Activated CD4-positive, CD25-positive, alpha-beta regulatory T cell treated with anti-CD3 and anti-CD28 coated beads, Interleukin-2, amount 50 U/mL, for 72 hours (primary cell): ENCODE measurements at places on chromosomes 3 and 15.

DNA sequence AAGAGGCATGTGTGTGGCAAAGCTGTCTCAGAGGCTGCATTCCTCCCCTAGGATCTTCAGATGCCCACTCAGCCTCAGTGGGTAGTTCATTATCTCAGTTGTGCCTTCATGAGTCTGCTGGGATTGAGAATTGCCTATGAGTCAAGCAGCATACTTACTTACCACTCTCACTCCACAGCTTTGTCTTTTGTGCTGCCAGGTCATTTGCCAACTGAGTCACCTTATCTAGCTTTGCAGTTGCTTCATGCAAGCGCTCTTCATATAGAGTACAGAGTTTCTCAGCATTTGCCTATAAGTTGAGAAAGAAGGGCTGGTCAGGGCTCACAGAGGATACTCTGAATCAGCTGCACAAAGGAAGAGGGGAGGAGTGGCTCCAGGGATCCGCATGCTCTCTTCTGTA, 89.5 kb downstream of the MYH15 start:
- DNase-seq: no peak

DNA sequence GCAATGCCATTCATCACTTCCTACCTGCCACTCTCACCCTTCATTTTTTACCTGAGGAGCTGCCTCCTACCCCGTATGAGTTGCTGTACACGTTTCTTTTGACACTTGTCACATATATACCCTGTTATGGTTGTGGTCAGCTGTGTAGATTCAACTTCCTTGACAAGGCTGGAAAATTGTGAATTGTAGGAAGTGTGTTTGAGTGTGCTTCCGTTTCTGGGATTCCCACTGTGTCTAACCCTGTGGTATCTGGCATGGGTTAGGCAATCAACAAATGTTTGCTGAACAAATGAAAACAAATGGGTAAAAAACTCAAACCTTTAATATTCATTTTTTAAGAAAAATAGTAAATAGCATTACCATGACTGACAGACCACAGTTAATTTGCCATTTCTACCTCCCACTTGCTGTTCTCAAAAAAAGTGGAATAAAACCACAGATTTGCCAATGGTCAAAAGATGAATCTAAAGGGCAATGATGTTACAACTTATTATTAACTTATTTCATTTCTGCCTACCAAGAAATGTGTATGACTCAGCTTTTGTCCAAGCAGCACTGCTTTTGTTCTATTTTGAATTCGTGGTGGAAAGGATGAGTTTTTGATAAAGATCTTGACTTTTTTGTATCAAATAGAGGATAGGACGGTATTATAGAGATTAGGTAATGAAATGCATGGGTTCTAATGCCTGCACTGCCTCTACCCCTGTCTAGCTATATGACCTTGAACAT, 404.6 kb downstream of the LPP start:
- no peak for DNase-seq

DNA sequence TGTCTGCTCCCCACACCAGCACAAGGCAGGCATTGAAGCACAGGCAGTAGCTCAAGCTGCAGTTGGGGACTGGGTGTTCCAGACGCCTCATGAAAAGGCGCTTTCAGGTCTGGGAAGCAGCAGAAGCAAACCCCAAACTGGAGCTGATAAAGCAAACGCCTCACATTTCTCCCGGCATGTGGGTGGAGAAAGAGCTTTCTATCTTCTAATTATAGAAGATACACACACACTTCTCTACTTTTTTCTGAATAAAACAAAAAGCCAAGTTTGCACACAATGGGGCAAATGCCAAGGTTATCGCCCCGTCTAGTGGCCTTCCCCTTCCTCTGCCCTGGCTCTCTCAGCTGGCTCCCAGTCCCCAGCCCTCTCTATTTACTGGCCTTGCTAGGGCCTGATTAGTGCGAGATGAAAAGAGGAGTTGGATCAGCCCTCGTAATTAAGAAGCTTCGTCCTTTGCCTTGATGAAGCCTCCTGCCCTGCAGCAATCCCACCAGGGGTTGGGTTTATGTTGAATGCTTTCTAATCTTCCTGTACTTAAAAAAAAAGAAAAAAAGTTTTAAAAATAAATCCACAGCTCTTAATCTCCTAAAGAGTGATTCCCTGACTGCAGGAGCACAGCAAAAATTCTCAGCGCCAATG, 120.2 kb downstream of the MEGF11 start:
- DNase-seq: no peak

DNA sequence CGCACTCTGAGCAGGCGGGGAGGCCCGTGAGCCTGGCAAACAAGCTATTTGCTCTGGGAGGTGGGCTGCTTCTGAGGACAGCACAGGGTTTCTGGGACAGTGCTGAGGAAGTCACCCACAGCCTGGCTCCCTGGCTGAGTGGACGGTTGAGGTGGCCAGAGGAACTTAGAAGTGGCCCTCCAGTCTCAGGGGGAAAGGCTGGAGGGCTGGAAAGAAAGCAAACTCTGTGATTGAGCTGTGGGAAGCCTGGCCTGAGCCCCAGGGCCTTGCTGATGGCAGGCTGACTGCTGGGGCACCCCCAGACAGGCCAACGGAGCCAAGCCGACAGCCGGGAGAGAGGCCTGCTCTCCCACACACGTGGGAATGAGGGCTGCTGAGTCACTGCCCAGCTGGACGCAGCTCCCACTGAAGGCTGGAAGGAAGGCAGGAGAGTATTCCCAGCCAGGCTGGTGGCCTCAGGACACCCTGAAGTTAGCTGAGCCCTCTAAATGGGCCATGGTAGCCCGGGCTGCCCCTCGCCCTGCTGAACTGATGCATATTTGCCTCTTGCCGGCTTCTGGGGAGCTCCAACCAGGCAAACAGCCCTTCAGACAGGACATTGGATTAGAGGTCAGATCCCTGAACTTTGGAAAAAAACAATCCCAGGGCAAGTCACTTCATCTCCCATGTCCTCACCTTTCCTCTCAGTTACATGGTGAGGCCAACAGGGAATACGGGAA, 98.0 kb upstream of the TLE3 start:
- DNase-seq: no peak

GRCh38 chr15:79311901-79312553, 1.1 kb downstream of the TMED3 start:
- DNase-seq: no peak

- DNase-seq: no peak
These were observed 85.5 kb downstream of the WNT7A start for GRCh38 chr3:13794322-13794721.

DNA sequence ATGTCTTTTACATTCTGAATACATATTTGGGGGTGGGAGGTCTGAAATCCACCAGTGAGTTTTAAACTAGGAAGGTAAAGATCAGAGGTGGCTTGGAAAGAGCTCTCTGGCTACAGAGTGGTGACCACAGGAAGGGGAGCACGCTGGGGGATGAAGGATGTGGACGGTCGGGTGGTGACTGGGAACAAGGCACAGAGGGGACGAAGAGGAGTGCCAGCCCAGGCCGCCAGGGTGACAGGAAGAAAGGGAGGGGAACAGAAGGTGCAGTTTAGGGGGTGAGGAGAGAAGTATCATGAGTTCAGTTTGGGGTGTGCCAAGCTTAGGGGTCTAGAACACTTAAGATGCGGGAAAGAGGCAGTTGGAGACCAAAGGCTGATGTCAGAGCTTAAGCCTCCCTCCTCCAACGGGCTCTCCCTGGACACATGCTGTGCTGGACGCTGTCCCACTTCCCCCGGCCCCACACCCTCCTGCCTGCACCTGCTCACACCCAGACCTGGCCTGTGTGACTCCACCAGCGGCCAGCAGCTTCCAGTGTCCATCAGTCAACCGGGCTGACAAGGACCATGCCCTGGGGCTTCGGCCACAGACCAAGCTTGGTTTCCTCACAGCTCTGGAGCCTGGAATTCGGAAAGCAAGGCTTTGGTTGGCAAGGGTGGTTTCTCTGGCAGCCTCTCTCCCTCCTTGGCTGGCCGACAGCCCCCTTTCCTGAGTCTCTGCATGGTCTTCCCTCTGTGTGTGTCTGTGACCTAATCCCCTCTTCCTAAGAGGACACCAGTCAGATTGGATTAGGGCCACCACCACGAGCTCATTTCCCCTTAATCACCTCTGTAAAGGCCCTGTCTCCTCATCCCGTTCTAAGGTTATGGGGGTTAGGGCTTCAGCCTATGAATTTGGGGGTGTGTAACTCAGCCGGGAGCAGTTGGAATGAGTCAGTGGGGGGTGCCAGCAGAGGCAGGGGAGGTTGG, 120.4 kb upstream of the IQSEC1 start:
- no peak for DNase-seq

DNA sequence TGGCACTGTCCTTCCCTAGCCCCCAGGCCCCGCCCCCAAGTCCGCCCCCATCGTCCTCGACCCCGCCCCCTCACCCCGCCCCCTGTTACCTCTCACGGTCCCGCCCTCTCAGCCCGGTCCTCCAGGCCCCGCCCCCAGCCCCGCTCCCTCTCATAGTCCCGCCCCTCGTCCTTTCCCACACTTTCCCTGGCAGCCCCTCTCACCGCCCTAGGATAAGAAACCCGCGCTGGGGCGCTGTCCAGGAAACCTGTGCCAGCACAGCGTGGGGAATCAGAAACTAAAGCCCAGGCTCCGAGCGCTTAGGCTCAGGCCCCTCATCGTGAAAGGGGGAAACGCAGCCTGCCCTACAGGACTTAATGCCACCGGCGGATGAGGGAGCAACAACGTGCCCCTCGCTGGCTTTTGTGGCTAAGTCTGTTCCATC, 20.9 kb downstream of the TRPM1 start:
- peak; percentile 37 for DNase-seq

- DNase-seq: no peak
These were observed 59.6 kb downstream of the MAGI1 start for GRCh38 chr3:65979162-65979561.

DNA sequence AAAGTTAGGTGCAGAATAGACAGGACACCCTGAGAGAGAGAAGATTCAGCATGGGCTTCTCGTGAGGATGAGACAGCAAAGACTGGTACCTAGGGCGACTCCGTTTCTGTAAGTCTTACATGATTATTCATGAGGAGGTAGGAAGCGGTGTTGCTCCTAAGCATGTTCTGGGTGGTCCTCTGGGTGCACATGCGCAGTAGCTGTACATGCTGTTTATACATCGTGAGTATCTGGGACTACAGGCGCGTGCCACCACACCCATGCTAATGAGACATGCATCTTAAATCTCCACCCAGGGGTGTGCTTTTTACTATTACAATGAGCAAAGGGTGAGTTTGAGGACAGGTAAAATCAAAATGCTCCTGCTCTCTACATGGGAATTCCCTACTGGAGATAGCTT, 12.3 kb downstream of the ALPK3 start:
- DNase-seq: no peak

DNA sequence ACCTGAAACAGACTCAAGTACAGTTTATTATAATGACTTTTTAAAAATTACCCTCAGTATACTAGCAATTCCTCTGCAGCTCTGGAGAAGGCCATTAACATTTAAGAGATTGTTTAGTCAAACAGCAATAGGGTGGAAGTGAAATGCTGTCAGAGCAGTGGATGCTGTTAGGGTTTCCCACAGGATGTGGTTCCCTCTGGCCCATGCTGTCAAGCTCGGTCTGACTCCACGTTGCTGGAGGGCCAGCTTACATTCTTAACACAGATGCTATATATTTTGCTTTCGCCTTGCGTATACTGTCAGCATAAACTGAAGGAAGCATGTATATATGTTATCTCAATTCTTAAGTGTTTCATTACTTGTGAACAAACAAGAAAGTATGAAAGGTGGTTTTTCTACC, 231.1 kb upstream of the COL8A1 start:
- DNase-seq: no peak

DNA sequence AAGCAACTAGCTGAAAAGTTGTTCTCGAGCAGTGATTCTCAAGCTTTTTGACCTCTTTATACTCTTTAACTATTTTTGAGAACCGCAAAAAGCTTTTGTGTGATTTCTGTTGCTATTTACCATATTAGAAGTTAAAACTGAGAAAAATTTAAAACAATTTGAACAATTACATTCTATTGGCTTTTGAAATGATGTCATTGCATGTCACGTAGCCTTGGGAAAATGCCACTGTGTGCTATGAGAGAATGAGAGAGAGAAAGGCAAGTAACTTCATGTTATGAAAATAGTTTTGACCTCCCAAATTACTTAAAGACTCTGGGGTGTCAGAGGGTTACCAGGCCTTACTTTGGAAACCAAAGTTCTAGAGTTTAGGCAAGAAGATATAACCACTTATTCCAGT, 8.0 kb downstream of the USP13 start:
- no peak for DNase-seq

GRCh38 chr15:66737243-66738010, 35.4 kb downstream of the SMAD6 start:
- no peak for DNase-seq

DNA sequence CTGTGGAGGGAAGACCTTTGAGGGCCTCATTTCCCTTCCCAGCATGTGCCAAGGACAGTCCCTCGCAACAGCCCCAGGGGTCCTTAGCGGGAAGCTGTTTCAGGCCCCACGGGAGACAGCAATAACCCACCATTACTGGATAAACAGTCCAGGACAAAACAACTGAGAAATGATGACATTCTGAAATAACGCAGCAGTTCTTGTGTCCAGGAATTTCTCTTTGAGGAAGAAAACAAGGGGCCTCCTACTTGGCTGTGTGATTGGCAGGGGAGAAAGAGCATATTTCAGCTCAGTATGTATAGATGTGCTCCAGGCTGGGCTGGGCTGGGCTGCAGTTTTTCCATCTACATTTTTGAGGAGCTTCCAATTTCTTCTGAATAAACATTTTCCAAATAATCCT, 82.2 kb upstream of the THBS1 start:
- DNase-seq: no peak

- DNase-seq: no peak
These were observed 34.8 kb downstream of the COMMD2 start for GRCh38 chr3:149717391-149718056.

DNA sequence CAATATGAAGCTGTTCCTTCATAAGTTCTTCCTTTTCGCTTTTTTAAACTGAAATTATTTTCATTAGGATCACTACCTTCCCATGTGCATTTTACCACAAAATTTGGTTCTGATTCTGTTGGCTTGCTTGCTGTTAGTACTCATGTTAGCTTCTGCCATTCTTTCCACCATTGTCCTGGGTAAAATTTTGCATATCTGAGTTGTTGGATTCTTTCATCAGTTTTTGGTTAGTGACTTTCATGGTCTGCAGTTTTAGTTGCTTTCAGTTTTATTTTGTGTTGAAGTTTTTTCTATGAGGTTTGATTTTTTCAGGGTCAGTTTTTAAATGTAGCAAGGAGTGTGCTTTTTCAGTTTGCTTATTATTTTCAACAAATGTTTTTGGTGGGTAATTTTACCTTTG, 71.9 kb downstream of the SMAD3 start:
- no peak for DNase-seq

GRCh38 chr3:150236316-150237082, 171.6 kb upstream of the TSC22D2 start:
- no peak for DNase-seq

- DNase-seq: no peak
These were observed 223.2 kb upstream of the THBS1 start for GRCh38 chr15:39357480-39358268.

- no peak for DNase-seq
These were observed 14.9 kb downstream of the PKM start for GRCh38 chr15:72216079-72216478.

- DNase-seq: no peak
These were observed 198.0 kb upstream of the PFN2 start for GRCh38 chr3:150168698-150169097.

- DNase-seq: no peak
These were observed 93.3 kb upstream of the BLM start for GRCh38 chr15:90623854-90624253.

- no peak for DNase-seq
These were observed 48.9 kb downstream of the STT3B start for GRCh38 chr3:31581660-31582059.

- DNase-seq: no peak
These were observed 5.4 kb downstream of the MAPKBP1 start for GRCh38 chr15:41779662-41780157.

GRCh38 chr15:49530092-49530491, 90.5 kb downstream of the FAM227B start:
- no peak for DNase-seq
